ENCODE measurements at places on chromosomes 6 and 20.

- H3K27me3 ChIP-seq: no peaks in the 10 kb centered on the region
- H3K27ac ChIP-seq: peak overlapping the region; percentile 24
- no peak for DNase-seq
- H3K4me1 ChIP-seq: peaks cover 10% of the 10 kb centered on the region
Observed at GRCh38 chr20:37377346-37378081, 31.6 kb downstream of the SRC start.

DNA sequence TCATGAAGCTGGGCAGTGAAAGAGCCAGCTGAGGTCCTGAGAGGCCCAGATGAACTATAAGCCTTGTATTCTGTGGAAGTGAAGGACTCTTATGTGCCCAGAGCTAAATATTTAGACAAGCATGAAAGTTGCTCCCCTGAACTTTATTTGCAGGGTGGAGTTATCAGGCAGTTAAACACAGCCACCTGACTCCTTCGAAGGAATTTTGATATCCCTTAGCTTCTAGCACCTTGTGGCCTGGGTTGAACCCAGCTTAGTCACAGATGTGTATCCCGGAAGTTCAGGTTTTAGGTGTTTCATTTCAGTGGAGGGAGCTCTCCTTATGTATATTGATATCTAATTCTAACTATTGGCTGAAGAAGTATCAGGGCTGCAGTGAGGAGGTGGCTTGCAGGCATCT lies 20.4 kb downstream of the NR2E1 start:
- no peak for DNase-seq
- H3K27ac ChIP-seq: no peak overlapping the region
- no peaks in the 10 kb centered on the region for H3K4me1 ChIP-seq
- H3K4me3 ChIP-seq: no peak overlapping the region
- peaks cover 29% of the 10 kb centered on the region for H3K27me3 ChIP-seq

DNA sequence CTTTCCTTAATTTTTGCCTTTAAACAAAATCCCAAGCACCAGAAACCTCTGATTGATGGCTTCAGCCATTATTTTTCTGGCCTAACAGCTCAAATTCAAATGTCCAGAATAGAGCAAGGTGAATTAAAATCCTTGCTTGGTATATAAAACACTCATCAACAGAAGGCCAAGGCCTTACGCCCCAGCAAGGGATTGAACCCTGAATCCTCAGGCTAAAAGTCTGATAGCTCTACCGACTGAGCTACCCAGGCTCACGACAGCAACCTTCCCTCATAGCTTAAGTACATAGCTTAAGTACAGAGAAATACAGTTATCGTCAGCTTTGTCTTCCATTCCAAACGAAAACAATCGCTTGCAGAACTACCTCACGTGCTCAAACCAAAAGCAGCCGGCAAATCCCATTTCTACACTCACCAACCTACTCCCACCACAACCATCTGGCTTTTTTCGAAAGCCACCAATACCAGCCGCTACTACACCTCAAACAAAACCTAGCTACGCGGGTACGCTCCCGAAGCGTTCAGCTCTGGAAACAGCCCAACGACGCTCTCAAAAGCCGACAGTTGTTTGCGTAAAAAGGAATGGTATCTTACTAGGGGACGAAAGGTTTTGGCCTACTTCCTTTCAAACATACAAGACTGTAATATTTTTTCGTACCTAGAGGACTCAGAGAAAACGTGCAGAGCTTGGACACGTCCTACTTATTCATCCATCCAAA lies 167.5 kb downstream of the GPX5 start:
- no peak for DNase-seq
- H3K4me1 ChIP-seq: no peaks in the 10 kb centered on the region
- H3K27me3 ChIP-seq: peaks cover 58% of the 10 kb centered on the region
- H3K4me3 ChIP-seq: no peak overlapping the region

DNA sequence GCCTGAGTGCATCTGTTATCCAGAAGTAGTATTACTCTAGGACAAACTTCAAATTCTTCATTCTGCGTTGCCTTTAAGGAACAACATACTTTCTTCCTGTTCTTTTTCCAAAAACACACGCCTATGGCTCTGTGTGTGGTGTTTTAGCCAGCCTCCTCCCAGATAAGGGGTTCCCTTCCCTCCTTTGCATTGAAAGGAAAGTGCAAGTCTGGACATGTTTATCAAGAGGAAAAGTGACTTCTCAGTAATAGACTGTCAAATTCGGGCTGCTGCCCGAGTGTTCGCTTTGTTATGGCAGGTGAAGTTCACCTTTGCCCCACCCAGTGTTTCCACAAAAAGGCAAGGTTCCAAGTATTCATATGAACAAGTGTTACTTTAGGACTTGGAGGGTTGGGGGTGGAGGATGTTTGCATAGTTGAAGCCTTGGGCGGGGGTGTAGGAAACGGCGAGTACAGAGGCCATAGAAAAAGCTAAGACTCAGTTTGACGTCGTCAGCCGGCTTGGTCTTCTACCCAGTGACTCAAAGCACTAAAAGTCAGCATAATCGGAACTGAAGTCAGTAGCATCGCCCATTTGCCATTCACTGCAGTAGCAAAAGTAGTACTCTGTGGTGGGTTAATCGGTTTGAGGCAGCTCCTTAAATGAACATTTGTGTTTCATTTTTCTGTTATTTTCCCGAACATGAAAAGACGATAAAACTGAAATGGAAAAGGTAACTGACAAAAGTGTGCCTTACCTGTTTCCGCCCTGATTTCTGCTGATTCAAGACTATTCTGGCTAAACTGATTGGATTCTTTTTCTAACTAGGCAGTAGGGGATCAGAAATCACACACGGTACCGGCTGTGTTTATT lies 12.5 kb downstream of the PRDM1 start:
- H3K27ac ChIP-seq: peak overlapping the region; percentile 96
- peaks cover 79% of the 10 kb centered on the region for H3K36me3 ChIP-seq
- H3K4me1 ChIP-seq: peaks cover 92% of the 10 kb centered on the region
- H3K4me3 ChIP-seq: peak overlapping the region; percentile 89

- H3K27ac ChIP-seq: no peak overlapping the region
- no peak for DNase-seq
- no peaks in the 10 kb centered on the region for H3K4me1 ChIP-seq
Observed at GRCh38 chr20:58707770-58708169, 15.2 kb downstream of the NPEPL1 start.

Measured in activated T-helper 1 cell treated with anti-CD3 and anti-CD28 coated beads, Interleukin-12 subunit alpha, Interleukin-12 subunit beta, Interleukin-2, Interleukin-4 antibody, amounts not matched to agents 30 ng/mL and 10 ng/mL and 1 ng/mL, durations not matched to agents 14 hours and 24 hours and 36 hours (primary cell).